ENCODE measurements at places on chromosomes 6 and 20.
A peak's percentile ranks its signal among the peaks of the same experiment; 100 is the strongest.

DNA sequence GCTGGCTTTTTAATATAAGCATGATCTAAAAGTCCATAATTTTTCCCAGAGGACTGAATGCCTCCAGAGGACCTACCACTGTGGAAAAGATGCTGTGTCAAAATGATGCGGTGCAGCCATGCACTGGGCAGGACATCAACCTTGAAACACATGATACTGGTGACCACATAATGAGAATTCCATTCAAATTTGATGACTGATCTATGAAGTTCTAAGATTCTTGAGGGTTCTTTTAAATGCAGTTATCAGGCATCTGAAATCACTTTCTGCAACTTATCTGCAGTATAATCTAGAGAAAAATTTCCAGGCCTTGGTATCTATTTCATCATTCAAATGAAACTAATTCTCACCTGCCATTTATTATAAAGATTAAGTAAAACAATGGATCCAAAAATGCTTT is 15.0 kb upstream of the MARCKS start:
- peak; percentile 10 for DNase-seq

DNA sequence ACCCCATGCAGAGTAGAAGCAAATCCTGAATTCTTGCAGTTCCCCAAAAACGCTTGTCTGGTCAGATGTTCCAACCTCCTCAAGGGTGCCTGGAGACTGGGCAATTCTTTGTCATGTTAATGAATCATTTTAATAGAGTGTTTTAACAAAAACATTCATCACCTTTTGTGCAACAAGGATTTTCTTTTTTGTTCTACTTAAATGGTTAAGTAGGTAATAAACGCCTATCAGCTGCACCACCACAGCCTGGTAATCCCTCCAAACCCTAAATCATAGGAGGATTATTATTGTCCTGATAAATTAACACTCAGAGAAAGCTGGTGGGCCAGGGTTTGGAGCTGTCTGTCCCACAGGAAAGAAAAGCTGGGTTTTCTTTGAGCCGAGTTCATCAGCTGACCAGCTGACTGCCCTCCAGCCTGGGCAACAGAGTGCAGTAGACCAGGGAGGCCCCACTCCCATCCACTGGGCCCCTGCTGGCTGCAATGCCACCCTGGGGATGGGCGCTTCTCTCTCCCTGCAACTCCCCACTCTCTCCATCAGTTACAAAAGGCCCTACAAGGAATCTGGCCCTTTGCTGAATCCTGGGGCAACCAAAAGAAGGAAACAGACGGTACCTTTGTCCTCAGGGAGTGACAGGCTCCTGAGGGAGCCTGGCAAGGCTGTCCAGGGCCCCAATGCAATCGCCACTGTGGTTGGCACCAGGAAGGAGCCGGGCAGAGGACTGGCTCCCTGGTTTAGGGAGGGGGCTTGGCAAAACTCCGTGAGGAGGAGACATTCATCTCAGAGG is 23.1 kb upstream of the BMP7 start:
- no peak for DNase-seq

DNA sequence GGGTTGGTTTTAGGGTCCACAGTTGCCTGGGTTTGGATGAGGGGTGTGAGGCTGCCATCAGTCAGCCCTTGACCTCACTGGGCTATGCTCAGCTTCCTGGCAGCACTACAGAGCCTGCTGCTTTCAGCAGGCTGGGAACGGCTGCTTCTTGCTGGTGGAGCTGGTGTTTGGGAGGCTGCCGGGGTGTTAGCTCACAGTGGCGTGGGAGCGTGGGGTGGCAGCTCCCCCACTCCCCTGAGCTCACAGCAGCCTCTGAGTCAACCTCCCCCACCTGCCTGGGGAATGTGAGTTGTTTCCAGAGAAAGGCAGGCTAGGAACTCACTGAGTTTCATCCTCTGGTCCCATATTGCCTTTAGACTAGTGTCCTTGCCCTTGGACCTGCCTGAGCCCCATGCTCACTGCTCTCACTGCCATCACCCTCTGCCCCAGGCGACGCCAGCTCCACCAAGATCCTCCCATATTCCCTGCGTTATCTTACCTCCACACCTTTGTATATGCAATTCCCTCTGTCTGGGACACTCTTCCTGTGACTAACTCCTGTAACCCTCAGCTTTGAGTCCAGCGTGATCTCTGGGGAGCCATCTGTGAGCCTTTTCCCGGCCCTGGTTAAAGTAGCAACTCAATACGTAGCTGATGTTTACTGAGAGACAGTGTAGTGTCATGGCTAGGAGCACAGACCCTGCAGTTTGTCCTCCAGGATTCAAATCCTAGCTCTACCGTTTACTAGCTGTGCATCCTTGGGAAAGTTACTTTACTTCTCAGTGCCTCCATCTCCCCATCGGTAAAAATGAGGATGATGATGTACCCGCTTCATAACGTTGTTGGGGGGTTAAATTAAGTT is 34.8 kb downstream of the PPP1R16B start:
- no peak for DNase-seq

DNA sequence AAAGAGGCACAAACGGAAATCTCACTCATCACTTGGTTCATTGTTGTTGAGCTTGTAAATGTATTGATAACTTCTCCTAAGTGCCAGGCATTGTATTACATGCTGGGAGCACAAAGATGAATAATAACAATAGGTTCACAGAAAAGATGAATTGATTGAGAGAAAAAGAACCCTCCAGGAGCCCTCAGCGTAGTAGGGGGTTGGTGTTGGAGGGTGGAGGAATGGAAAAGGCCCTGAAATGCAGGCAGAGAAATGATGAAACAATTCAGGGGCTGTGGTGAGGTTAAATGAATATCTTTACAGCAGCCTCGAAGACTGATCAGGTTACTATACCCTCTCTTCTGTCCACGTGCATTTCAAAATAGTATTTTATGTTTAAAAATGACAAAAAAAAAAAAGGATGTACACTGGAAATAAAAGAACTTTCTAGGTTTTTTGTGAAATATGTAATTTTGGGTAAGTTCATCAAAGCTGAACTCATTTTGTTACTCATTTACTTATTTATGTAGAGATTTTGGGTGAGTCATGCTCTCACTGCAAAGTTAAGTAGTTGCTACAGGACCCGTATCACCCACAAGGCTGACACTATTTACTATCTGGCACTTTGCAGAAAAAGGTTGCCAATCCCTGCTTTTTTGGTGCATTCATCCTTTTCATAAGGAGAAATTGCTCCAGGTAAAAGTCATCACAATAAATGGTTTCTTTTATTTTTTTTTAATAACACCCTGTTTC is 277.3 kb downstream of the ZNF217 start:
- DNase-seq: peak; percentile 6

DNA sequence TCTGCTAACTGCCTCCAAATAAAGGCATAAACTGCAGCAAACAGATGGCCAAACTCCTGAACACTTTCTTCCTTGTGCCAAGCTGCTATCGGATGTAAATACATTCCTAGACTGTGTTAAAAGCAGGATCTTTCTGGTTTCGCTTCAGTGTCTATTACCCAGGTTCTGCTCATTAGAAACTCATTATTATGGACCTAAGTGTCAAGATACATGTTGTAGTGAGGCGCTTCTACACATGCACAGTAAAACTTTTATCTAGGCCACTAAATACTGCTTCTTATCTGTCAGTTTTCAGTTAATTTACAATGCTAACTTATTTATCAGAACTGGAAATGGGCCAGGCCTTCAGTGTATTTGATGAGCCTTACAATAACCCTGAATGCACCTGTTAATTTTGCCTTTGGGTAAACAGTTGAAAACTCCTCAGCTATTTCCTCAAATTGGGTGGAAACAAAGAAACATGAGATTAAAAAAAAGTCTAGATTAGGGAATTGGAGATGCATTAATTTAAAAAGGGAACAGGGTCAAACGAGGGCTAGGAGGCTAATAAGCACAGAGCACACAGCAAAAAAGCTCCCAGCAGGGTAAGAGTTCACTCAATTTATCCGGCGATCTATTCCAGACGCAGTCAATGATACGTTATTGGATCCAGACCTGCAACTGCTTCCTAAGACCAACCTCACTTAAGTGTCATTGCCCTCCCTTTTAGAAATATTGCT is 240.6 kb downstream of the FOXC1 start:
- DNase-seq: no peak

GRCh38 chr6:15299430-15300131 is 53.7 kb downstream of the JARID2 start:
- DNase-seq: no peak

DNA sequence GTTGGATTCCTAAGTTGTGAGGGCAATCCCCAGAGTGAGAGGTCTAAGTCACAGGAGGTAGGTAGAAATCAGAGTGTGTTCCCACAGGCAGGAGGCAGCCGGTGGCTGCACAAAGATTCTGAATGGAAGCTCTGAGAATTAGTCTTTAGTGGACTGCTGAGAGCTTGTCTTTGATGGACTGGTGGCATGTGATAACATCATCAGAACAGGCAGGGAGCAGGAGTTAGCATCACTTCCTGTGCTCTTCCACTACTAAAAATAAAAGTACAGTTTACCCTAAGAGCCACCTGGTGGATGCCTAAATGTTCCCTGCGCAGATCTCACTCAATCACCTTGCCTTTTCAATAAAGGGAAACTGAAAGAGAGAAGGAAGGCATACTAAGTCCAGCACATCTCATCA is 294.6 kb upstream of the POU3F2 start:
- DNase-seq: no peak

- DNase-seq: no peak
Observed at GRCh38 chr6:87756858-87757257, 54.8 kb upstream of the AKIRIN2 start.

DNA sequence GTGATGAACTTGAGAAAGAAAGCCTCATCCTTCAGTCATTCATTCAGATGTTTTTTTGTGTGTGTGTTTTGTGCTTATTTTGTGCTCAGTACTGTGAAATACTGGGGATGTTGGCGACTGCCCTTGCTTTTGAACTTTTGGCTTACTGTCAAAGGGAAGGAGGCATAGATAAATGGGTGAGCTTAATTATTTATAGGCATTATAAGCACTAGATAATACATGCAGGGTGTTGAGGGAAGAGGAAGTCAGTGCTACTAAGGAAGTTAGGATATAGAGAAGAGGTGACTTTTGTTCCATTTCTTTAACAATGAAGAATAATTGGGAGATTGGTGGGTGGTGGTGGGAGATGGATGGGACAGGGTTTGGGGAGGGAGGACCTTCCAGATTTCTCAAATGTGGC is 23.6 kb downstream of the XRN2 start:
- no peak for DNase-seq

DNA sequence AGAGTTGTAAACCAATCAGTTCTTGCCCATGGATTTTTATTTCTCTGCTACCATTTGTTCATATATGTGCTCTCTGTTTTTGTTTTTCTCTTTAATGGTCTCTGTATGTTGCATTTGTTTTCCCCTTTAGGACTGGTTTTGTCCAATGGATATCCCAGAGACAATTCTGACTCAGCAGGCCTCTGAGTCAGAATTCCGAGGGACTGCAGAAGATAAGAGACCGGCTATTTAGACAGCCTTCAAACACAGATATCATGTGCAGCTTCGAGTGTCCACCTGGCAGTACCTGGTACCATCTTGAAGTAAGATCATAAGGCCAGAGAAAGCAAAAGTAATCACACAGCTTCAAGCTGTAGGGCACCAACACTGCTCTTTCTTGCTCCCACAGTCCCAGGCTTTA is 125.5 kb downstream of the ELOVL4 start:
- DNase-seq: peak; percentile 2

- DNase-seq: no peak
Observed at GRCh38 chr20:1232286-1233111, 6.7 kb downstream of the RAD21L1 start.

DNA sequence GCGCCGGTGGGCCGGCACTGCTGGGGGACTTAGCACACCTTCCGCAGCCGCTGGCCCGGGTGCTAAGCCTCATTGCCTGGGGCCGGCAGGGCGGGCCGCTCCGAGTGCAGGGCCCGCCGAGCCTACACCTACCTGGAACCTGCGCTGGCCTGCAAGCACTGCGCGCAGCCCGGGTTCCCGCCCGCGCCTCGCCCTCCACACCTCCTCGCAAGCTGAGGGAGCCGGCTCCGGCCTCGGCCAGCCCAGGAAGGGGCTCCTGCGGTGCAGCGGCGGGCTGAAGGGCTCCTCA is 10.7 kb upstream of the MPC1 start:
- no peak for DNase-seq

DNA sequence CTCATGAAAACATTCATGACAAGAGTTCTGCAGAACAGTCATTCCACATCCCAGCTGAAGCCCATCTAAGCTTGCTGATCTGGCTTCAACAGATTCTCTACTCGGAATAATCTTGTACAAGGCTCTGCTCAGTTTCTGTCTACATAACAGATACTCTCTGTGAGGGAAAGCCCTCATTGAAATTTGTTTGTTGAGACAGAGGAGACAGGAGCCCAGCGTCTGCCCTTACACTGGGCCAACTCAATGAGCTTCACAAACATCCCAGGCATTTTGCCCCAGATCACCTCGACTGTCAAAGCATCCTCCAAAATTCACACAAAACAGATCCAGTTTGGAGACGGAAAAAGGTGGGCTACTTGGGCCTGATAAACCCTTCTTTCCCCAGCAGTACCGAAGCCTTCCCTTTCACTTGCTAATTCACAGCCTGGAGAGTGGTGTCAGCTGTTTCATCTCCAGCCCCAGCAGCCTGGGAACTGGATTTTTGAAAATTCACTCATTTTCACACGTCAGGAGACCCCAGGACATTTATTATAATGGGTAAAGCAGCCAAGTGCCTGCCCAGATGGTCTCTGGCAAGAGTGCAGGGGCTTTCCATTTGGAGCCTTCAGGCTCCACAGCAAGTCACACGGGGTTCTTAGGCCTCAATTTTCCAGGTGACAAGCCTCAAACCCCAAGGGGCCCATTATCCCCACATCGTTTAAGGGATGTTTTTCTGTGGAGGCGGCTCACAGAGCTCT is 7.3 kb downstream of the CCDC167 start:
- no peak for DNase-seq

GRCh38 chr6:142819603-142820337 is 125.2 kb downstream of the HIVEP2 start:
- DNase-seq: peak; percentile 47

GRCh38 chr6:2129182-2129621 is 116.2 kb downstream of the GMDS start:
- no peak for DNase-seq

DNA sequence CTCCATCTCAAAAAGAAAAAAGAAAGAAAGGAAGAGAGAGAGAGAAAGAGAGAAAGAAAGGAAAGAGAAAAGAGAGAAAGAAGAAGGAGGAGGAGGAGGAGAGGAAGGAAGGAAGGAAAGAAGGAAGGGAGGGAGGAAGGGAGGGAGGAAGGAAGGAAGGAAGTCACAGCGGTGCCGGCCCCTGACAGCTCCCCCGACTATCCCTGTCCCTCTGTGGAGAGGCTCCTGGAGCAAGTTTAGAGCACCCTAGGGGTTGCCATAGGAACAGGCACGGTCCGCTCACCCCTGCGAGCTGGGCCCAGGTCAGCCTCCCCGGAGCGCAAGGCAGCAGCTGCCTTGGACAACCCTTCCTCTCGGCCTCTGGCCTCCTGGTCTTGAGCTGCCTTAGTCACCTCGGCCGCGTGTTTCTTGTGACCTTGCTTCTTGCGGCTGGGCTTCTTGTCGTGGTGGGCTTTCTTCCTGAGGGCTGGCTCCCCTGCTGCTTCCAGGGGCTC is 6.8 kb downstream of the BNIP5 start:
- DNase-seq: no peak

GRCh38 chr6:107644513-107644912 is 154.6 kb downstream of the SOBP start:
- no peak for DNase-seq

GRCh38 chr6:50143011-50143719 is 93.4 kb upstream of the DEFB112 start:
- no peak for DNase-seq

Measured in ACHN (cell line).